Mesenteric fat pad (tissue), 1 donor: ENCODE measurements at places on chromosomes 5 and 9.

DNA sequence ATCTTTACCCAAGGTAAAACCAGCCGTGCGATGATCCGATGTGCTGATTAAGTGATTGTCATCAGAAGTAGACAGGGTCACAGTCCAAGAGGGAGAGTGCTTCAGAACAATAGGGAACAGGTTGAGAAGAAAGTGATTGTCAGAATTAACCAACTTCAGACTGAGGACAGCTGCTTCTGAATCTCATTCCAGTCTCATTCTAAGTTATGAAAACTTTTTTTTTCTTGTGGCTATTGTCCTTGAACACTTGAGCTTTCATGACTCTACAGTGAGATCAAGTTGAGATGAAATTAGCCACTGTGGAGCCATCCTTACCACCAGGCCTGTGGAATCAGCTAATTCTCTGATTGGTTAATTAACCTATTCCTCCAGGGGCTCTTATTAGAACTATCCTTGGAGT is 159.9 kb upstream of the WWC1 start:
- DNase-seq = no peak

GRCh38 chr5:95850391-95850894 is 27.9 kb upstream of the GLRX start:
- DNase-seq = no peak

GRCh38 chr9:89797937-89798455 is 193.2 kb downstream of the GADD45G start:
- no peak for DNase-seq

DNA sequence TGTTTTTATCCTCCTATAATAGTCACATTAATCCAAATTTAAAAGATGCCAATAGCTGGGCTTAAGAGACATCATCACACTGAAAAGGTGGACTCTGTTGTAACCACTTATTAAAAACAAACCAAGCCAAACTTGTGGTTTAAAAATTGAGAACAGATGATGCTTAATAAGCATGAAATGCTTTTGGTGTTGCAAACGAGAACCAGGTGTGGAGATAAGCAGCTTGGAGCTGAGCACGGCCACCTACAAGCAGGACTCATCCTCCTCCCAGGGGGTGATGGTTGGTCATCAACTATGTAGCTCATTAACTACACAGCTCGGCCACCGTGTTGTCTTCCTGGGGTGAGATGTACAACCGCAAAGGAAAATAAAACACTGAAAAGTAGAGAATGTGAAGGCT is 154.4 kb downstream of the NPR3 start:
- no peak for DNase-seq

GRCh38 chr5:7902201-7902600 is 33.3 kb downstream of the MTRR start:
- DNase-seq = no peak

DNA sequence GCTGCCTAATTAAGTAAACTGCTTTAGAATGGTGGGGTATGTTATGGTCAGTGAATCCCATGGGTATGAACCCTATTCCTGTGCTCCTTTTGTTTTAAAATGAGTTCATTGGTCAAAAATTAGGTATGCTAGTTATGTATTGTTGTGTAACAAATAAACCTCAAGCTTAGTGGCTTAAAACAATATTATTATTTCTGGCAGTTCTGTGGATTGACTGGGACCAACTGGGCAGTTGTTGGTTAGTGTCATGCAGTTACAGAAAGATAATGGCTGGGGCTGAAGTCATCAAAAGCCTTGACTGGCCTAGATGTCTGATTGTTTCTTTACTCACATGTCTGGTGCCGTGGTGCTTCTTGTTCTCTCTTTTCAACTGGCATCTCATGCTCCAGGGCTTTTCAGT is 8.9 kb upstream of the PTAR1 start:
- no peak for DNase-seq

DNA sequence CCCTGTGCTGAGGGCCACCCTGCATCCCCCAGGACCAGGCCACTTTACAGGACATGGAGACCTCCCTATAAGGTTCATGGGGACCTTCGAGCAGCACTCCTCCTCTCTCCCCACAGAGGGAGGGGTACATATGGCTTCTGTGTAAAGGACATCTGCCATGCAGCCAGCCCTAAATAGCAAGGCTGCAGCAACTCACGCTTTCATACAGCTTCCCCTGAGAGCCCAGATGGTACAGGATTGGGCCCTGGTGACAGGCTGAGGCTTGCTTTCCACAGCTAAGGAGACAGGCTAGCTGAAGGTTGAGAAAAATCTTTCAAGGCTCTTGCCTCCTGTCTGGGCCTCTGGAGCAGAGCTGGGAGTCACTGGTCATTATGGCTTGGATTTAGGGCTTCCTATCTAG is 147.0 kb upstream of the ZNF366 start:
- DNase-seq = no peak
